ENCODE measurements at places on chromosomes 12 and 14.

DNA sequence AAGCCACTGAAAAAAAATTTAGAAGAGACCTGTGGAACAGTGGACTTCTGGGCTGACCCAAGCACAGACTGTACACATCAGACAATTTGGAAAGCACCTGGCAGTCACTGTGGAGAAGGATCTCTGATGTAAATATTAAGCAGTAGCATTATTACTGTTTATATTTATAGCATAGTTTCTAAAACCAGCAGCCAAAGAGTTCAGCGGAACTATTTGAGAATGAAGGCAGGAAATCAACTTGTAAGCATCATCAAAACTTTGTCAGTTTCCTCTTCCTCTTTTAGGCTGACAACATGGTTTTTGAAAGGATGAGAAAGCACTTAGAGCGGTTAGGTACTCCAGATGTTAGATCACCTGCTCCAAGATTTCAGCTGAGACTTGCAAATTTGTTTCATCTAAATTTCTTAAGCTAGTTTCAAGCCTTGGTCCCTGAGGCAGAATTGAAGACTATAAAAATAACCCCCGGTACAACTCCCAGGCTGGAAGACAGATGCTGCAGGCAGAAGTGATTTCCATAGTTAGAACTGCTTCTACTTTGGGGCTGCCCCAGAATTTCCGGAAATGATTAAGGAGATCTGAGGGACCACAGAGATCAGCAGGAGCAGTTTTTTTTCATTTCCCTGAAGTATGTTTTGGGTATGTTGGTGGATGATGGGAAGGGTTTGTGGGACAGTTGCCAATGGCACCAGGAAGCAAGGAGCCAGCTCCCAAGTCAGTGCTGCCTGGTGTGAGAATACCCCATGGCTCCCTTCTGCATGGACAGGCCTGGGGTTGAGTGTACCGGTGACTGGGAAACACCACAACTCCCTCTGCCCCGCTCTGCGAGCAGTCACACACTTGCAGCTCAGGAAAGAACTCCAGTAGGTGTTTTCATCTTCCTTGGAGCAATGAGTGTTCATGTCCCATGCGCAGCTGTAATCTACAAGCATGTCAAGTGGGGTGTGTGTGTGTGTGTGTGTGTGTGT is 354.5 kb downstream of the NUAK1 start:
- no peak for DNase-seq

DNA sequence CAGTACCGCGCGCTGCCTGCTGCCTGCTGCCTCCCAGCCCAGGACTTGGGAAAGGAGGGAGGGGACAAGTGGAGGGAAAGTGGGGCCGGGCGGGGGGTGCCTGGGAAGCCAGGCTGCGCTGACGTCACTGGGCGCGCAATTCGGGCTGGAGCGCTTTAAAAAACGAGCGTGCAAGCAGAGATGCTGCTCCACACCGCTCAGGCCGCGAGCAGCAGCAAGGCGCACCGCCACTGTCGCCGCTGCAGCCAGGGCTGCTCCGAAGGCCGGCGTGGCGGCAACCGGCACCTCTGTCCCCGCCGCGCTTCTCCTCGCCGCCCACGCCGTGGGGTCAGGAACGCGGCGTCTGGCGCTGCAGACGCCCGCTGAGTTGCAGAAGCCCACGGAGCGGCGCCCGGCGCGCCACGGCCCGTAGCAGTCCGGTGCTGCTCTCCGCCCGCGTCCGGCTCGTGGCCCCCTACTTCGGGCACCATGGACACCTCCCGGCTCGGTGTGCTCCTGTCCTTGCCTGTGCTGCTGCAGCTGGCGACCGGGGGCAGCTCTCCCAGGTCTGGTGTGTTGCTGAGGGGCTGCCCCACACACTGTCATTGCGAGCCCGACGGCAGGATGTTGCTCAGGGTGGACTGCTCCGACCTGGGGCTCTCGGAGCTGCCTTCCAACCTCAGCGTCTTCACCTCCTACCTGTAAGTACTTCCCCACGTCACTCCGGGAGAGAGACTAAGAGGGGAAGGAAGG is at the start of gene LGR5:
LGR5 (plus strand) TSS at position 186 of the 732 bp plus-strand sequence; CDS start at position 469, 283 bp downstream.
- DNase-seq = no peak

DNA sequence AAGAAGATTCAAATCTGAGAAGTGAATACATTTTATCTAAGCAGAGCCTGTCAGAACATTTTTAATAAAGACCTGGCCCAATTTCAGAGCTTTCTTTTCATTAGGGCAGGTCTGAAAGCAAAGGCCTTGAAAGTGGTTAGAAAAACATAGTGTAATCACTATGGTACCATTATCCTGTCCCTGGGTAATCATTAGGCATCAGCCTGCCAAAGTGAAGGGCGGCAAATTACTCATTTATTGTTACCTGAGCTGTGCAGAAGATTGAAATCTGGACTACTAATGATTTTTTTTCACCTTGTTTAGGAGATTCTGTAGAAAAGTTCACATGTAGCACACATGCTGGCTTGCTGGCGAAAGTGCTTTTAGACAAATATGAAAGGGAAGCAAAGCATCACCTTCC is 92.6 kb upstream of the PRKD1 start:
- no peak for DNase-seq

DNA sequence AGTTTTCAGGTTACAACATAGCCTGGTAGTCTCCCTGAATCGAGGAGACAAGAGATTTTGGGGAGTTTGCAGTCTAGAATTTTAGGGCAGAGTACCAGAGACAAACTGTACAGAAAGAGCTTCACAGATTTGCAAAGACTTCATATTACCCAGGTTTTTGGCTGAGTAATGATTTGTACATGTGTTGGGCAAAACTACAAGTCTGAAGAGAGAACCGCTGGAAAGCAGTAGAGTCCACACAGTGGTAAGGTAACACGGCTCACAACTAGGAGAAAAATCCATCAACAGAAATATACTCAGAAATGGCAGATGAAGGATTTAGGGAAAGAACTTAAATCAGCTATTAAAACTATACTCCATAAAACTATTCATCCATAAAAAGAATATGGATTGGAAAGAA is 25.7 kb downstream of the FBXO33 start:
- no peak for DNase-seq

GRCh38 chr12:58932806-58933681 is 12.7 kb upstream of the LRIG3 start:
- DNase-seq = no peak

DNA sequence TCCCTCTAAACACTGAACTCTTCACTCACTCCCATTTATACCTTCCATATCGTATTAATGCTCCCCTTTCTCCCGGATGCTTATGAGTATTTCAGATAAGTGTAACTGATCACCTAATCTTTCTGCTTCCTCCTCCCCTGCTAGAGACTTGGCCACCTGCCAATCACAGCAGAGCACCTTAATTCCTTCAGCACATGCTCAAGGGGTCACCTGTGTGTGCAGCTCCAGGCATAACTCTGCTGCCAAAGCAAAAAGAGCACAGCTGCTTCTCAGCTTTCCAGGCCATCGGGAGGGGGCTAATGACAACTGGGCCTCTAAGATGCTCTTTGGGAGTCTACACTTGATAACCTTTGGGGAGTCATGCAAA is 106.9 kb upstream of the DYRK2 start:
- DNase-seq = no peak

Measured in activated CD8-positive, alpha-beta memory T cell treated with anti-CD3 and anti-CD28 coated beads for 4 hours (primary cell).